IMR-90 (cell line): ENCODE measurements at places on chromosomes 5 and 9. TPM values are rescaled to one million over a fixed set of nuclear protein-coding genes. Genes with fewer than 3 reads are reported as not detected.
A peak's percentile ranks its signal among the peaks of the same experiment; 100 is the strongest.

The SLC12A2 gene
- total RNA-seq: 30.3 and 42.2 TPM in 2 replicates

The CCNI2 gene
- not detected in 2 replicates for total RNA-seq

The LRRC19 gene
- total RNA-seq: not detected in 2 replicates

The PCDHGA12 gene
- total RNA-seq: 8.8 and 9.7 TPM in 2 replicates

The GHR gene
- 1.1 TPM in 2 replicates for total RNA-seq

DNA sequence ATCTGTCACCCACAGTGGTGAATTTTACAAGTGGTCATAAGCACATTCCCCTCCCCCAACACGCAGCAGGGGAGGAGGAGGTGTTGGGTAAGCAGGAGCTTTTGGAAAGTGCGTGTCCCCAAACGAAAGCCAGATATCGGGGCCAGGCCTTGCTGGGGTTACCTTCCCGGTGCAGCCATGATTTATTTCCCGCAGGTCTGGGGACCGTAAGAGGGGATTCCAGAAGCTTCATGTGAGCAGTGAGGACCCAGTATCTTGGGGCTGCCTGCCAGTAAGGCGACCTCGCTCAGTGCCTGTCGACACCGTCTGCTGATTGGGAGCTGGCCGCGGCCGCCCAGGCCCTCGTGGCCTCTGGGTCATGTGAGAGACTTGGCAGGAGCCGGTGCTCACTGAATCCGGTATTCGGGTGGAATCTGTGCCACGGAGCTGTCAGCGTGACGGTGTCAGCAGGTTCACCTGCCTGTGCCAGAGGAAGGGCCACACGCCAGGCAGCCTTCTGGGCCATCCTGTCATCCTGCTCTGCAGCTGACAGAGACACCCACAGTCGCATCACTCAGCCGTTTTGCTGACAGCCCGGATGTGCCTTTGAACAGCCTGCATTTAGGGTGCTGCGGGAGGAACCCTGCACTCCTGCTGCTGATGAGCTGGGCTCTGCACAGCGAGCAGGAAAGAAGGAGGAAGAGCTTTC, 37.3 kb downstream of the SEC61B start:
- no peak for DNase-seq

The RABEPK gene
- 49.7 and 59.7 TPM in 2 replicates for total RNA-seq

- no peak for DNase-seq
Measured at GRCh38 chr5:52682492-52682891, 105.2 kb upstream of the ITGA1 start.

GRCh38 chr9:111937301-111937700, 40.7 kb downstream of the UGCG start:
- DNase-seq: no peak

DNA sequence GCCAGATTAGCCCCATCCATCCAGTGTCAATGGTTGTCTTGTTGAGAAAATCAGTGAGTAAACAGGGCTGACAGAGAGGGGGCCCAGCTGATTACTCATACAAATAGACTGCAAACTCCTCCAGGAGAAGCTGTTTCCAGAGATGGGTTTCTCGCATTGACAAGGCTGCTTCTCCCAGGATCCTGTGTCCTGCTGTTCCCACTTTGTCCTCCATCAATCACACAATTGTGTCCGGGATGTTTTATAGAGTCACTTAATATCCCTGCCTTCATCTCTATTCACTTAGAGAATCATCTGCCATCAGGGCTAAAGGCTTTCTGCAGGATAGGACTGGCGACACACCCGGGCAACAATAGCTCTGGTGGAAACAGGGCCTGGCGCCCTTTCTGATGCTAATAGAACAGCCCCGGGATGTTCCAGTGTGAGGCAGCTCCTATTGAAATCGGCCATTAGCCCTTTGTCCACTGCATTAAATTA, 71.7 kb upstream of the TBCA start:
- DNase-seq: no peak

DNA sequence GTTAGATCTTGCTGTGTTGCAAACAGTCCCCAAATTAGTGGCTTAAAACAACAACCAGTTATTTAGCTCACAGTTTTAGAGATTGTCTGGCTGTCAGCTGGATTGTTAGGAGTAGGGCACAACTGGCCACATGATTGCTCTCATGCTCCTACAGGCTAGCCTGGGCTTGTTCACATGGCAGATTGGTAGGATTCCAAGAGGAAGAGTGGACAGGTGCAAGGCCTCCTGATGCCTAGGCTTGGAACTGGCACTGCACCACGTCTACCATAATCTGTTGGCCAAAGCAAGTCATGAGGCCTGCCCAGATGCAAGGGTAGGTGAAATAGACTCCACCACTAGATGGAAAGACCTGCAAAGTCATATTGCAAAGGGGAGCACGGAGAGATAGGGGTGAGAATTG, 76.4 kb downstream of the ACER2 start:
- no peak for DNase-seq

The DOCK2 gene
- 1.4 and 3.0 TPM in 2 replicates for total RNA-seq

The UGT3A1 gene
- not detected in 2 replicates for total RNA-seq

- DNase-seq: peak; percentile 53
Measured at GRCh38 chr9:72633966-72634365, 112.6 kb downstream of the TMC1 start.

The PCDHGB4 gene
- 16.4 and 17.6 TPM in 2 replicates for total RNA-seq

- DNase-seq: no peak
Measured at GRCh38 chr9:91376239-91376638, 14.5 kb upstream of the AUH start.

GRCh38 chr9:21070171-21070571, 7.6 kb downstream of the IFNB1 start:
- DNase-seq: peak; percentile 98

The GPR151 gene
- not detected in 2 replicates for total RNA-seq

DNA sequence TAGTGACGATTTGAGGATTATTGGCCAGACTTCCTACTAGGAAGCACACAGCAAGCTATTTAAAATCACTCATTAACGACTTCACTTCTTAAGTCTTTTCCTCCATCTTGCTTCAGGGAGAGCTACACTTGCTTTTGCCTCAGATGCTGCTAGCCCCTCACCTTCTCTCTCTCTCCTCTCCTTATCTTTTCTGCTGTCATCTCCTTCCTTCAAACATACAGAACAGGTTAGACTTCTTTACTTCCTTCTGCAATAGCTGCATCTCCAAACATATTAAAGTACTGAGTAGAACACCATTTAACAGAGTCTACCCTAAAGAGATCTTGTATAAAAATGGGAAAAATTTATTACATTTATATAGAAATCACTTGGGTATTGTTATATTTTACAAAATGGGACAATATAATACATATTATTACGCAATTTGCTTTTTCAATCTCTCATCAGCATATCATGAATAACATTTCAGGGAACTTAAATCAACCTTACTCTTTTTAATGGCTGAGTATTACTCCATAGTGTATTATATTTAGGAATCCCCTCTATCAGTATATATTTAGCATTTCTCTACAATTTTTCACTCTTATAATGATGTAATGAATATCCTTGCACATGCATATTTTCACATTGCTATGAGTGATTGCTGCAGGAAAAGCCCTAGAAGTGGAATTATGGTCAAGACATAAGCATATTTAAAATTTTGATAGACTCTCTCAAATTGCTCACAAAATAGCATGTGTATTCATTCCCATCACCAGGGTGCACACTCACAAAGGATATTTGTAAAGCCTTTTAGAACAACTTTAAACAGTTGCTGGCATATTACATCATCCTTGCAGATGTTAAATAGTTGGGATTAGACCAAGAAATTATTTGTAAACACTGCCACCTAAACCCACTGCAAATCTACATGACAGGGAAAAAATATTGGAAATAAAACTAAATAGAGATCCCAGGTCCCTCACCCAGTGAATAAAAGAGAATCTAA, 164.5 kb upstream of the NFIB start:
- DNase-seq: no peak

GRCh38 chr5:135276151-135276550, 122.9 kb downstream of the MACROH2A1 start:
- DNase-seq: no peak

DNA sequence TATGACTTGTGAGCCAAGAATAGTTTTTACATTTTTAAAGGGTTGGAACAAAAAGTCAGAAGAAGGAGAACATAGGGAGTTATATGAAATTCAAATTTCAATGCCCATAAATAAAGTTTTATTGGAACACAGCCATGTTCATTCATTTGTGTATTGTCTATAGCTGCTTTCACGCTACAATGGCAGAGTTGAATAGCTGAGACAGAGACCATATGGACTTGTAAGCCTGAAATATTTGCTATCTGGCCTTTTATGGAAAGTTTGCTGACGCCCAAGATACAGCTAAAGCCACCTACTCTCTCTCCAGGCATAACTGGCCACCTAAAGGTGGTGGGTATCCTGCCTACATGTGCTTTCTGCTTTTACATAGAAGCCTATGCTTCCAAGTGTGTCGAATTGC, 10.9 kb downstream of the DAB2IP start:
- no peak for DNase-seq

- no peak for DNase-seq
Measured at GRCh38 chr5:89613222-89613956, 730.4 kb upstream of the MEF2C start.

The CRHBP gene
- 0.28 TPM in 1 of 2 replicates, not detected in the other for total RNA-seq

DNA sequence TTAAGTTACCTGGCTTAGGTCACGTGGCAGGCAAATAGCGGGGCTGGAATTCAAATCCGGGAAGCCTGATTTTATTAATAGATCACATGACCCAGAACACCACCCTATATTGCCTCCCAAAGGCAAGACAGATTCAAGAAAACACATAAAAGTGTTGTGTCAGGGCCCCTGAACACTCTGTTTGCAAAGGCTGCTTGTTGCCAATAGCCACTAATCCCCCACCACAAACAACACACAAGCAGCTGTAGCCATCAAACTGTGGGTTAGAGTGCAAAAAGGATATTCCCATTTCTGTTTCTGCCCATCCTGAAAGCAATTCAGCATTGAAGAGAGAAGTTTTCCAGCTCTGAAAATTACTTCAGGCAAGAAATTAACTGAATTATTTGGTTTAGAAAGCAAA, 358.9 kb upstream of the RFX3 start:
- DNase-seq: no peak

The IL9 gene
- total RNA-seq: not detected in 2 replicates

- no peak for DNase-seq
Measured at GRCh38 chr5:109307951-109308350, 101.8 kb downstream of the PJA2 start.

DNA sequence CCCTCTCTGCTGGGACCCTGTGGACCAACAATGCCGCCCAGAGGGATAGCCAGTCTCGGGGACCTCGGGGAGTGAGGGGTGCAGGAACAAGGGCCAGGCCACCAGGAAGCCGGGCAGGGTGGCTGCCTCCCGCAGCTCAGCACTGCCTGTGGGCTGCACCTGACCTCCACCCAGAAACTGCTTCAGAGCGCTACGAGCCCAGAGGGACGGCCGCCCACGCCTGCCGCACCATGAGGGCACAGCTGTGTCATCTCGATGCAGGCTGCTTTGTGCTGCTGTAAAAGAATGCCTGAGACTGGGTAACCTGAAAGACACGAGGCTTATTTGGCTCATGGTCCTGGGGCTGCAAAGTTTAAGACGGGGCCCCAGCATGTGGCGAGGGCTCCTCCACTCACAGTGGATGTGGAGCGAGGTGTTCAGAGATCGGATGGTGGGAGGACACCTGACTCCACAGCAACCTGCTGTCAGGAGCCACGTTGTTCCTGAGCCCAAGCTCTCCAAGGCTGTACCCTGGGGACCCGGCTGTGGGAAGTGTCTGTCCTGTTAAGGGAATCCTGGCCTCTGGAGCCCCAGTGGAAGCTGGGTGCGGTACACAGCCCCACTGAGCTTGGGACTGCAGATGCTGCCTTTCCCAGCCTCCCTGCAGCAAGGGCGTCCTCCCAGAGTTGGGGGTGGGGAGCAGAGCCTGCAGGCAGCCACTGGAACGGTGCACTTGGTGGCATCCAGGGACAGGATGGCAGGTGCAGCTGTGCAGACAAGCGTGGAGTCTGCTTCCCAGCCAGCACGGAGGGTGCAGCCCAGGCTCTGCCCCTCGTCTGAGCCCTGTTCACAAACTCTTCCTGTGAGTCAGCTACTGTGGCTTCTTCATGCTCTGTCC, 11.8 kb upstream of the ZDHHC11 start:
- peak; percentile 35 for DNase-seq

The LSM11 gene
- total RNA-seq: 3.0 and 3.9 TPM in 2 replicates

The PCDHGA6 gene
- total RNA-seq: 4.1 and 4.2 TPM in 2 replicates

GRCh38 chr5:29811914-29812679, 1381.4 kb upstream of the CDH6 start:
- no peak for DNase-seq

- peak; percentile 49 for DNase-seq
Measured at GRCh38 chr5:122019919-122020590, 58.0 kb downstream of the LOX start.

DNA sequence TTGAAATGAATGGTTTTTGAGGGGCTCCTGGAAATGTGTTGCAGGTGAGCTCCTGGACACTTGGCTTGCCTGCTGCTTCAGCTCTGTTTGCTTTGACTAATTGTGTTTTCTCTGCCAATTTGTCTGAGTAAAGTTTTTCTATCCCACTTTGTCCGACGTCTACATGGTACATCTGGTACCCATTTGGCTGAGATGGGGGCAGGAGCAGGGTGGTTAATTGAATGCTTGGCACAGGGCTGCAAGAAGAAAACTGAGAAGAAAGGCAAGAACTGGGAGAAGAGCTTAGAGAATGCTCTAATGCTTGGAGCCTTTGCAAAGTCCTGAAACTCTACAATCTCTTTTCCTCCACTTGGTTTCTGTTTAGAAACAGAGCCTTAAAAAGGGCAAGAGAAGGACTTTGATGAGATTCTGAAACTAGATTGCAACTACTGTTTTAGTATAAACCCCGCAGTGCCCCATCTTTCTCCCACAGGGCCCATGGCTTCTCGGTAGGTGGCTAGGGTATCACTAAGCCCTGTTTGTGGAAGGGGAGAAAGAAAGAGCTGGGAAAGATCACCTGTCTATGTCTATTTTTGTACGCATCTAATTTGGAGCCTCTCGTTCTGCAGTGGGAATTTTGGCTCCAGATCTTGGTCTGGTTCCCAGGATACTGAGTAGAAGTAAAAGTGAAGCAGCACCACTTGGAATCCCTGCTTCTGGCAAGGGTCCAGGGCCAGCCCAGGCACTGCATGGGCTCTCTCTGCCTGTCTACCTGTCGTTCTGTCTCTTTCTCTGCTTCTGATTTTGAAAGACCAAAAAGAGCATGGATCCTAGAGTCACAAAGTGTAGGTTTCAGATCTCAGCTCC, 214.4 kb downstream of the SEMA6A start:
- DNase-seq: no peak
